ENCODE measurements at places on chromosomes 6 and 20.
A peak's percentile ranks its signal among the peaks of the same experiment; 100 is the strongest.

DNA sequence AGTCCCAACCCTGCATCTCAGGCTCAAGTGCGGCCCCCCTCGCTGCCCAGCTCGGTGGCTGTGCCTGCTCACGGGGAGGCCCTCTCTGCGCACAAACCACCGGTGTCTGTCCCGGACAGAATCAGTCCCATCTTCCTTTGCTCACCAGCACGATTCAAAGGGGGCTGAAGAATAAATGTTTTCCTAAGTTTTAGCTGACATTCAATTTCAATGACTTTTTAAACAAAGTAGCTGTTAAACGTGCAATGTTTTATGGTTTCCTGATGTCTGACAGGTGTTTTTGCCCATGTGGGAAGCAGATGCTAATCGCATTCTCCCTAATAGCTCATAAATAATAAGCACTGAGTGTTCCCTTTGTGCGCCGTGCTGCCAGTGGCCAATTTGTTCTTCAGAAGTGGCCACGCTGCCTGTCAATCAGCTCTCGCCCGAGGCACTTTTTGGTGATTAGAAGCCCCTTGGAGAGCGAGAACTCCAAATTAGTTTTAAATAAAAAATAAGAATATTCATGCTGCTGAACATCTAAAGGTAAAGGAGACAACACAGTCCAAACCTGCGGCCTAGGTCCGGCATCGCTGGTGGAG lies 26.3 kb downstream of the BHLHE23 start:
- DNase-seq = no peak

DNA sequence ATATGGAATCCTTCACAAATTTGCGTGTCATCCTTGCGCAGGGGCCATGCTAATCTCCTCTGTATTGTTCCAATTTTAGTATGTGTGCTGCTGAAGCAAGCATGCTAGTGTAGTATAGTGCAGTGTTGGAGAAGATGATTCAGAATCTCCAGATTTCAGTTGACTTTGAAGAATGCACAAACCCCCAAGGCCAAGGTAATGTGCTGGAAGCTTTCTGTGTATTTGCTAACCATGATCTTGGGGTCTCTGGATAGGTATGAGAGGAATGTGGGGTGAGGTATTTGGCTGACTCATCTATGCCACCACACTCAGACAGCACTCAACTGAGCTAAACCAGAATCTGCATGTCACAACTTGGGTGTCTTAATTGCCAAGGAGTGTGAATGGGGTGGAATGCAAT lies 42.6 kb upstream of the DEK start:
- peak; percentile 41 for DNase-seq

DNA sequence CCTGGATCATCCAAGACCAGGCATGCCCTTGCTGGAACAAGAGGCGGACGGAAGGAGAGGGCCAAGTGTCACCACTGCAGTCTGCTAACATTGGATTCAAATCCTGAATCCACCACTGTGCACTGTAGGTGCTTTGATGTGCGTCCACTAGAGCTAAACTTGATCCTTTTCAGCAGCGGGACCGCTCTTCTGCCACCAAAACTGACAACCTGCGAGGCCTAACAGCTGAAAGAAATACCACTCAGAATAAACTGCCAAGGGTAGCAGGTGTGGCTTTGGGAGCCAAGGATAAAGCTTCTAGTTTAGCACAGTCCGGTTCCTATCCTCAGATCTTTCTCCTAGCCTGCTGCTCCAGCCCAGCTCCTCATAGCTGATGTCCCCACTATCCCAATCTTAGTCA lies 108.0 kb downstream of the ATXN1 start:
- peak; percentile 75 for DNase-seq

DNA sequence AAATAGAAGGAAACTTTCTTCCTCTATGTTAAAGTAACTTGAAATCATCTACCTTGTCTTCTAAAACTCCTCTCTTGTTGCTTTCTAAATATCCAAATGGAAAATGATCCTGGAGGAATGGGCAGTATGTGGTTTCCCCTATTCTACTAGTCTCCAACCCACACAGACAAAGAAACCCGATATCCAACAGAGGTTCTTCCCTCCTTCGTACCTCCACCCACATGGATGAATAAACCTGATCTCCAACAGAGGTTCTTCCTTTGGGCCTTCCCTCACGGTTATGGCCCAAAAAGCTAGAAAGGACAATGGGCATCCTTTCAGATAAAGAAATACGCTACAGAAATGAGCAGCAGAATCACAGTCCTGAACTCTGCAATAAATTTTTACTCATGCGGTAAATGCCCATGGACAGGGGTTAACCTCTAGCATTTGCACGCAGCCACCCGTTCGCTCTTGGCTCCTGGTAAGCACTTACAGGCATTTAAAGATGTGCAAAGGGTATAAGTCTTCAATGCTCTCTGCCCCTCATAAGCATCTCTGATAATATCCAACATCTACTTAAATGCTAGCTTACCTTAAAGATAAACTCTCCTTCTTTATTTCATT lies 130.9 kb downstream of the GMPR start:
- DNase-seq = no peak

DNA sequence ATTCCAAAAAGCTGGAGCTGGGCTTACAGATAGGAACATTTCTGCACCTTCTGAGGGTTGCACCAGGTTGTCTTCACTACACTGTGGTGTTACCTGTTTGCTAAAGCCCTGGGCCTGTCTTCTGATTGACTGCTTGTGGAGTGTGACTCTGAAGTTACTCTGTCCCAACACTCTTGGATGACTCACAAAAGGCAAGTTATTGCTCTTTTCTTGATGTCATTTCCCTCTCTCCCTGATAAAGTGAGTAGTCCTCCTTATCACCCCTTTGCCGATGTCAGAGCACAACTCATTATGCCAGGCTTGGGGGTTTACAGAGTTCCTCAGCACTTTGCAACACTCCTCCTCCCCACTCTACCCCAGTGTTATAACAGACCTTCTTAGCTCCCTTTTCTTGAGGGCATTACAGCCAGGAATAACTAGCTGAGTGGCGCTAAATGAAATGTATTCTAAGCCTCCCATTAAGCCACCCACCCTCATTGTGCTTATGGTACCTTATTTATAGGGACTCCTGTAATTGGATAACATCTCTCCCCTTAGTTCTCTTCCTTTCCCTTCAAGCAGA lies 36.1 kb upstream of the NKX2-4 start:
- DNase-seq = no peak

- no peak for DNase-seq
Measured at GRCh38 chr20:41111578-41111951, 25.8 kb upstream of the PLCG1 start.

GRCh38 chr20:44583157-44583556 lies 778 bp downstream of the PKIG start:
- DNase-seq = peak; percentile 43

DNA sequence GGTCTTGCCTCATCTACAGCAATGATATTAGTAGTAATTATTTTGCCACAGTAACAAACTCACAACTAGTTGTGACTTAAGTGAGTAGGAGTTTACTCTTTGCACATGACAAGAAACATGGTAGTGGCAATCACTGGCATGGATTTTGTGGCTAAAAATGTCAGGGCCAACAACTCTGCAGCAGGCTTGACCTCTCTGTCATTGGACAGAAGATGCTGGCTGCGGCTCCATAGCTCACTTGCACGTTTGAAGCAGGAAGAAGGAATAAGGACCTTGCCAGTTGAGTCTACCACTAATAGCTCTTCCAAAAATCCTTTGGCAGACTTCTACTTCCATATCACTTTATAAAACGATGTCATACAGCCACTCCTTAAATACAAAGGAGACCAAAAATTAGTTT lies 117.3 kb downstream of the ADGRG6 start:
- no peak for DNase-seq

- DNase-seq = no peak
Measured at GRCh38 chr6:138215093-138215782, 3.1 kb downstream of the PBOV1 start.

- no peak for DNase-seq
Measured at GRCh38 chr6:87407561-87407900, 241 bp upstream of the CFAP206 start.

DNA sequence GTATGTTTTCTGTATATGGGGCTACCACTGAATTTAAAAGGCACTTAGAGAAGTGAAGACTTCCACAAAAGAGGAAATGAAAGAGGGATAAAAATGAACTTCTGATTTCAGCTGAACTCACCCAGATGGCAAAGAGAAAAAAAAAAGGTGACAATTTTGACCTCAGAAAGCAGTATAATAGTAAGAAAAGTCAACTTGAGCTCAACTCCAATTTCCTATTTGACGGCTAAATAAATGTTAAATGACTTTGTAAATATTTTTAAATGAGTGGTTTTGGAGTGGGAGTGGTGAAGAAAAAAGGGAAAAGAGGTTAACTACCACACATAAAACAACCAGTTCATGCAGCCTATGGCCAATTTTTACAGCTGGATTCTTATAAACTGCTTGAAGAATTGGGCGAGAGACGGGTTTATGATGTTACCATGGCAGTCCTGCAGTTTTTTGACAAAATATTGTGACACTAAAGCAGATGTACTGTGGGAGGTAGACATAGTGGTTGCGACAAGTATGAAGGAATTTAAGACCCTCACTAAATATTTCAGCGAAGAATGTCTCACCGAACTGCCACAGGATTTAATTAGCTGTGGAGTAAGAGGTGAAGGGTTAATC lies 49.8 kb upstream of the ADTRP start:
- no peak for DNase-seq

GRCh38 chr6:117506180-117506835 lies 23.8 kb downstream of the DCBLD1 start:
- peak; percentile 68 for DNase-seq

DNA sequence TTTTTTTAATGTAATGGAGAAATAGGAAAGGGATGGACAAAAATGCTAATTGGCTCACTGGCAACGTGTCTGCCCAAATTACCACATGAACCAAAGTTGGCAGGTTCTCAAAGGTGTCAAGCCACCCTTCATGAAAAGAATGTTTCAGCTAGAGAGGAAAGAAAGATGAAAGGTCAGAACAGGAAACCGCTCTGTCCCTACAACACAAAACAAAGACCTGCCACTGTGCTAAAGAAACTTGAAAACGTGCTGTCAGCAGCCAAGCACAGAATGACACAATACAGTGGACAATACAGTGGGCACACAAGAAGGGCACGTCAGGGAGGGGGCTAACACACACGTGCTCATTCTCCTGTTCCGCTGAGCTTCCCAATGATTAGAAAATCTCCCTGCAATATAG lies 4.9 kb downstream of the PREP start:
- no peak for DNase-seq

GRCh38 chr6:20221421-20221820 lies 9.2 kb upstream of the MBOAT1 start:
- no peak for DNase-seq

- DNase-seq = no peak
Measured at GRCh38 chr6:122770835-122771601, 8.5 kb upstream of the FABP7 start.

DNA sequence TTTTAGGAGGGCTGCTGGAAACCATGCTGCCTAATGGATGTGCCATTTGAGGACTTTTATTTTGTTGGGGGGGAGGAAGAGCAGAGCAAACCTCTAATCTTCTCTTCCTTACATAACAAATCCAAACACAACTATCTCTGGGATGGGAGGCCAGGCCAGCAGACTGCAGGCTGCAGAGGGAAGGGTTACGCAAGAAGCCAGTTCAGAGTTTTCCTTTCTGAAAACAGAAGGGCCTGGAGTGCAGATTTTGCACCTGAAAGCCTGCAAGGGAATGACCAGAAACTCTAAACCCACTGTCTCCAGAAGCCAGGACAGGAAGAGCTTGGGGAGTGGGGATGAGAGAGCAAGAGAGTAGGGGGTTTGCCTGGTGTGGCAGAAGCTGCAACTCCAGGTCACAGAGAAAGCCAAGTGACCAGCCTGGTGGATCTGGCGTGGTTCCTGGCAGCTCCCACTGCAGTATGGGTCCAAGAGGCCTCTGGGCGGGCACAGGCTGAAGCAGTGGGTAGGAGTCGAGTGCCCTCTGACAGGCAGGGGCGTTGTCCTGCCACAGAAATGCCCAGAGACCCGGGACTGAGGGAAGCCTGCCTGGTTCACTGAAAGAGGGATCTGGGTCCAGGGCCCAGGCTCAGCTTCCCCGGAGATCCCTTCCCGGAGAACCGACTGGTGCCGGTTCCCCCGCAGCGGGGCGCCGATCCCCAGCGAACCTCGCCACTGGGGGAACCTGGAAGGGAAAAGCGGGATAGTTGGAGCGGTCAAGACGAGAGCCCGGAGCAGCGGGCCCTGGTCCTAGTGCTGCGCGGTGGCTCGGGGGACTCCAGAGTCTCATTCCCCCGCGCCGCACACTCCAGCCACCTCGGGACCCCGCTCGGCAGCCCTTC lies 6.7 kb downstream of the MAFB start:
- no peak for DNase-seq

DNA sequence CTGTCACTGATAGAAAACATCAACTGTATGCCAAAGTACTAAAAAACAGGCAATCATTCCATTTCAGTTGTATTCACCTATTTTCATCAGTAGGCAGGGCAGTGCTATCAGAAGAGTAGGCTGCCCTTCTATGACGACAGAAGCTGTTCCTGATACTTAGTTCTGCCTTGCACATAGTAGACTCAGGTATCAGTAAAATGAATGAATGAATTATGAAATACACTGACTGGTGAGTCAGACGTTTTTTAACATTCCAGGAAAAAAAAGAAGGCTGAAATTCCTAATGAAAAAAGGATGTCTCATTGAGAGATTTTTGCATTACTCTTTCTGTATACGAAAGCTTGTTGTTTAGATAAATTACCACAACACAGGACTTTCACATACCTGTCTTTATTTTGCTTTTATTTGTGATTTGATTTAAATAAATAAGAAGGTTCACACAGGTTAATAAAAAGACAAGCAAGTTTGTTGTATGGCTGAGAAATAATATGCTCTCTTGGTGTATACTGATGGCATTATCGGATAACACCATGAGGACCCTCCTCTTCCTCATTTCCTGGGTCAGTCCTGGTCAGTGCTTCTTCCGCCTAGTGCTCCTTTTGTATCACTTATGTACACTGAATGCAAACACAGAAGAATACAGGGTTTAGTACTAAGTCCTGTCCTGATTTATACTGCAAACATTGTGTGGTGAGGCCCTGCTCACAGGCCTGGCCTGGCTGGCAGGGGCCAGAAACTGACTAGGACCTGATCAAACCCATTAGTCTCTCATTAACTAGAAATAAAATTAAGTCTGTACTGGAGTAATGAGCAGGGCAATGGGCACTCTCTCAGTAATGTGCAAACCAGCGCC lies 39.4 kb upstream of the SPDEF start:
- no peak for DNase-seq

DNA sequence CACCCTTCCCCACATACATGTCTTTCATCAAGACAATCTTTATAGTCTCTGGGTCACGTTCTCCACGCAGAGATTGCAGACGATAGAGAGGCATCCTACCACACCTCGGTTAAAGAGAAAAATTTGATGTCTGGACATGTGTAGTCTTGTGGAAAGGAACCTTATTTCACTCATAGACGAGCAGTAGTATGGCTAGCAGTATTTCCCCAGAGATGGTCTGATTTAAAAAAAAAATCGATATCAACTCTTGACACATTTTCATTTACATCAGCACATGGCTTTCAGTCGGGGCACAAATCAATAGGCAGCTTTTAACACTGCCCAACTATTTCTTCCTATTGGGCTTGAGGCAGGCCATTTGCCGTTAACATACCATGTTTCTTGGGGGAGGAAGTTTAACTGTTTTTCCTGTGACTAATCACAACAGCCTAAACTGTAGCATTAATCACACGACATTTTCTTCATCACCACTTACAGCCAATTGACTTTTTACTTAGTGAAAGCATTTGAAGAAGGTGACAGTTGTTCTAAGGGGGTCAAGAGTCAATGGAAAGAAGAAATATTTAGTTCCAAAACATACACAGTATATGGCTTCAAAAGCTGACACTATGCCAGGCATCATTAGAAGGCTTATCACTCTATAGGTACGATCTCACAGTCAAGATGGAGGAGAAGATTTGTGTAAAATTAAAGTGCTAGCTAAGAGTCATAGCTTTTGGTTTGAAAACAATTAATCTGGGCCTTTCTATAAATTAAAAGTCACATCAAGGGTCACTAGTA lies 129.5 kb upstream of the HDAC2 start:
- DNase-seq = no peak
